ENCODE measurements at places on chromosomes 5 and 9.

GRCh38 chr9:135343136-135343535 lies 136.4 kb upstream of the PPP1R26 start:
- no peak for DNase-seq

- no peak for DNase-seq
Measured at GRCh38 chr5:38022631-38023030, 182.8 kb upstream of the GDNF start.

DNA sequence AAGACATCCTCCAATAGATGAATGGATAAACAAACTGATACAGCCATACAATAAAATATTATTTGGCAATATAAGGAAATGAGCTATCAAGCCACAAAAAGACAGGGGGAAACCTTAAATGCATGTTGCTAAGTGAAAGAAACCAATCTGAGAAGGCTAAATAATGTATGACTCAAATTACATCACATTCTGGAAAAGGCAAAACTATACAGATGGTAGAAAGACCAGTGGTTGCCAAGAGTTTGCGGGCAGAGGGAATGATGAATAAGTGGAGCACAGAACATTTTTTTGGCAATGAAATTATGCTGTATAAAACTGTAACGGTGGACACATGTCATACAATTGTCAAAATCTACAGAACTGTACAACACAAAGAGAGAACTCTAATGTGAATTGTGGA lies 63.3 kb downstream of the CSF2 start:
- DNase-seq = no peak

DNA sequence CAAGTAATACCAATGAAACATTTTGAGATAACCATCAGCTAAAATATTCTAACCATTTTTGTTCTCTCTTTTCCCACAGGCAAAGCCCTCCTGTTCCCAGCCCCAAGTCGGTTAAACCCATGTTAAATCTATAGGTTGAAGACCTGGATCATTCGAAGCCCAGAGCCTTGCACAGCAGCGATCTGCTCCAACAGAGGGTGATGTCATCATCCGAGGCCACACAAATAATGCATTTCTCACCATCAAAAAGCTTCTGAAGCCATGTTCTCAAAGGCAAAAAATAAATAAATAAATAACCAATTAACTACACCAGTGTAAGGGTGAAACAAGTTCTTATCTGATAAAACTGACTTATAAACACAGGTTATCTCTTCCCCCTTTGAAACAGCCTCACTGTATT lies 169.2 kb downstream of the ENTREP1 start:
- DNase-seq = no peak

GRCh38 chr5:89662499-89662898 lies 747.1 kb downstream of the CETN3 start:
- DNase-seq = no peak

Data from GM06990 (cell line).